Activated T-cell treated with anti-CD3 and anti-CD28 coated beads, Interleukin-2, amount 50 U/mL, for 72 hours (primary cell): ENCODE measurements at places on chromosomes 6 and 20. TPM values are rescaled to one million over a fixed set of nuclear protein-coding genes. Genes with fewer than 3 reads are reported as not detected.

DNA sequence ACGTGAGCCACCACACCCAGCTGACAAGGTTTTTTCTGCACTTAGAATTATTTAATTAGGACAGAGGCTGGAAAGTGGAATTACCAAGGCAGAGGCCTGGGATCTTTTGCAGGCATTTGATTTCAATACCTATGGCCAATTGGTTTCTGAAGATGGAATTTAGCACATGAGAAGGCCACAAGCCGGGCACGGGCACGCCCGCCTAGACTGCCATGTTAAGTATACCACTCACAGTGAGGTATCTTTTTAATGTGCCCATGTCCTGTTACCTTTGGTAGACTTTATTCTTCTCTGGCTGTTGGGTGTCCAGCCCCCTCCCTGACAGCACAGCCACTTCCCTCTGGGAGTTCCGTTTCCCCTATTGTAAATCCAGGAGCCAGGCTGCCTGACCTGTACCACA lies 18.0 kb upstream of the TAF8 start:
- H3K27ac ChIP-seq = peak overlapping the region; percentile 97
- H3K36me3 ChIP-seq = peaks cover 14% of the 10 kb centered on the region
- H3K4me3 ChIP-seq = peak overlapping the region; percentile 89
- peaks cover 73% of the 10 kb centered on the region for H3K4me1 ChIP-seq

DNA sequence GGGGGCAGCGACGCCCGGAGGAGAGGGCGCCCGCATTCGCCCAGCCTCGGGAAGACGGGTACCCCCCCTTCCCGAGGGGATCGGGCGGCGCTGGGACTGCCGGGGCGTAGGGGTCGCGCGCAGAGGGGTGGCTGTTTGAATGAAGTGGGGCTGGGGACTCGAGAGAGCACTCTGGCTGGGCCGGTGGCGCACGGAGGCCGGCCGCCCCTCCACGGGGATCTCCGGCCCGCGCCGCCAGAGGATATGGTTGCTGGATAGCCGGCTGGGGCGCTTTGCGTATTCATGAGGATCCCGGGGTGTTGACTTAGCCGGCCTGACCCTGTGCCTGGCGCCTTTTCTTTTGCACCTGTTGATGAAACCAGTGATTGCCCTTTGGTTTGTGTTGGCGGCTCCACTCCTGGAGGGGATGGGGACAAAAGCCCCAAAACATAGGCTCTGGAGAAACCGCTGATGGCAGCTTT lies 469 bp downstream of the SYNJ2 start:
- peaks cover 47% of the 10 kb centered on the region for H3K4me1 ChIP-seq

GRCh38 chr20:52993076-52993475 lies 20.9 kb downstream of the TSHZ2 start:
- no peak overlapping the region for H3K27ac ChIP-seq
- no peaks in the 10 kb centered on the region for H3K27me3 ChIP-seq
- no peaks in the 10 kb centered on the region for H3K36me3 ChIP-seq
- H3K4me3 ChIP-seq = no peak overlapping the region
- no peak for DNase-seq

DNA sequence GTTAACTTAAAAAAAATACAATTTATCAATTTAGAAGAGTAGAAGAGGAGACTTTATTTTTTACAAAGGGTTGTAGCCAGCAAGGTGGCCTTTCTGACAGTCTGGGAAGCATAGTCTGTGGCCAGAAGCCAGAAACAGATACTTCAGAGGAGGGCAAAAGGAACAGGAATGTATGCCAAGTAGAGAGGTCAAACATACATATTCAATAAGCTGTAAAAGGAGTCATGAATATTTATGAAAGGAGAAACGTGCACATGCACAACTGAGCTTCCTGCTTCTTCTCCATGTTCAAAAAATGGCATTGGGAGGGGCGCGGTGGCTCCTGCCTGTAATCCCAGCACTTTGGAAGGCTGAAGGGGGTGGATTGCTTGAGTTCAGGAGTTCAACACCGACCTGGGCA lies 43.9 kb upstream of the FAM184A start:
- no peaks in the 10 kb centered on the region for H3K36me3 ChIP-seq
- no peaks in the 10 kb centered on the region for H3K27me3 ChIP-seq
- no peak for DNase-seq
- no peak overlapping the region for H3K27ac ChIP-seq
- no peaks in the 10 kb centered on the region for H3K4me1 ChIP-seq

GRCh38 chr6:5610640-5611039 lies 349.3 kb downstream of the FARS2 start:
- no peak overlapping the region for H3K27ac ChIP-seq
- no peaks in the 10 kb centered on the region for H3K27me3 ChIP-seq
- peaks cover 10% of the 10 kb centered on the region for H3K4me1 ChIP-seq
- DNase-seq = no peak
- peaks cover 10% of the 10 kb centered on the region for H3K36me3 ChIP-seq

- no peak for DNase-seq
- peak overlapping the region; percentile 14 for H3K27ac ChIP-seq
- peaks cover 35% of the 10 kb centered on the region for H3K4me1 ChIP-seq
- peaks cover 4% of the 10 kb centered on the region for H3K36me3 ChIP-seq
- no peak overlapping the region for H3K4me3 ChIP-seq
Observed at GRCh38 chr20:34070859-34071258, 41.2 kb downstream of the EIF2S2 start.

DNA sequence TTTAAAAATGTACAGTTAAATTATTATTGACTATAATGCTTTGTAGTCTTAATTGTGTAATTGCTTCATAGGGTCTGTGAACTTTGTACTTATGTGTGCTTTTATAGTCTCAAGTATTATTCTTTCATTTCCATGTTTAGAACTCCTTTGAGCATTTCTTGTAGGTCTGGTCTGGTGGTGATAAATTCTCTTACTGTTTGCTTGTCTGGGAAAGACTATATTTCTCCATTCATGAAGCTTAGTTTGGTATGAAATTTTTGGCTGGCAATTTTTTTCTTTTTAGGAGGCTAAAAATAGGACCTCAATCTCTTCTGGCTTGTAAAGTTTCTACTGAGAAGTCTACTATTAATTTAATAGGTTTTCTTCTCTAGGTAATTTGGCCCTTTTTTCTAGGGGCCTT lies 67.4 kb downstream of the CCDC170 start:
- no peaks in the 10 kb centered on the region for H3K4me1 ChIP-seq
- no peak for DNase-seq
- peaks cover 16% of the 10 kb centered on the region for H3K36me3 ChIP-seq
- no peak overlapping the region for H3K4me3 ChIP-seq

DNA sequence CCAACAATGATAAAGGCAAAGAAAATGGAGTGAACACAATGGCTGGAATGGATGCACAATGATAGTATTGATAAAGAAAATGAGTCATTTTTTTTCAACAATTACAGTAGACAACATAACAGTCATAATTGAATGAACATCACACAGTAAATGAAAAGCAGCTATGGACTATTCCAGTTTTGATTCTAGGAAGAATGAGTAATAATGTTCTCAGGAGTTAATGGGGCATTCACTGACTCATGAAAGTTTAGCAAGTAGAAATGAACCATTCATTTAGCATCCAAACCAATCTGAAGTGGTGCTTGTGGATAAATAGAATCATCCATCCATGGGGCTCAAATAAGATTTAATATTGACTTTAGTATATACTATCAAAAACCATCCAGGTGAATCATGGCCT lies 1029.5 kb upstream of the GJE1 start:
- H3K27me3 ChIP-seq = peaks cover 8% of the 10 kb centered on the region
- no peaks in the 10 kb centered on the region for H3K36me3 ChIP-seq
- no peak for DNase-seq
- no peak overlapping the region for H3K4me3 ChIP-seq
- no peak overlapping the region for H3K27ac ChIP-seq

TCF15 gene
- total RNA-seq = not detected

ZFAND3 gene
- total RNA-seq = 114 TPM

GPX5 gene
- total RNA-seq = not detected

PNLDC1 gene
- total RNA-seq = 0.37 TPM
